ENCODE measurements at places on chromosomes 4 and X.
A peak's percentile ranks its signal among the peaks of the same experiment; 100 is the strongest.

DNA sequence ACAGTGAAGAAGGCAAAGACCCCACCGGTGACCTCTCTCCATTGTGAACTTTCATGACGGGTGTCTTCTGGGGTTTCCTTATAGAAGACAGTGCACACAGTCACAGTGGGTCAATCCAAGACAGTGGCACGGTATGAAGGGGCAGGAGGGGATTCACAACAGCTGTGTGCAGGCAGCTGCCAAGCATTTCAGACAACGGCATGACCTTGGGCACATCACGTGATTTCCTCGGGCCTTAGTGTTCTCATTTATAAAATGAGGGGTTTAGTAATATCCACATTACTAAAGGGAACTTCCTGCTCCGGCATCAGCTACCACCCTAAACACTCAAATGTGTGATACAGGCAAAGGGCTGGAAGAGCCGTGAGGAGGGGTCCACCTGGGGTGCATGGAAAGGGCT, 42.9 kb downstream of the RBM47 start:
- no peak for DNase-seq

GRCh38 chr4:42642845-42643615, 13.9 kb downstream of the ATP8A1 start:
- no peak for DNase-seq

DNA sequence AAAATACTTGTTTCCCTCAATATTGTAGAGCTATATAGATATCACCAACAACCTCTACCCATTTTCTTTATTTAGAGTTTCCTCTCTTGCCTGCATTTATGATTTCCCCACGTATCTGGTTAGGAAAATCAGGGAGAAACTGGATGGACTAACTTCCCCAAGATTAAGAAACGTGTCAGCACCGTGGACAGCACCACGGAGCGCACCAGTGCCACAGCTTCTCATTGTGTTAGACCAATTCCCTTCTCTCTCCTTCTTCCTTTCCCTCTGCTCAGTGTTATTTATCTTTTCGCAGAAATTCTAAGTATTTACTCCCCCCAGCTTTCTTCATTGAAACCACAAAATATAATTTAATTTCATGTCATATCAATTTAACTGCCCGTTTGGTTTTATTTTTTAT, 568.6 kb upstream of the BOD1L1 start:
- DNase-seq: no peak

DNA sequence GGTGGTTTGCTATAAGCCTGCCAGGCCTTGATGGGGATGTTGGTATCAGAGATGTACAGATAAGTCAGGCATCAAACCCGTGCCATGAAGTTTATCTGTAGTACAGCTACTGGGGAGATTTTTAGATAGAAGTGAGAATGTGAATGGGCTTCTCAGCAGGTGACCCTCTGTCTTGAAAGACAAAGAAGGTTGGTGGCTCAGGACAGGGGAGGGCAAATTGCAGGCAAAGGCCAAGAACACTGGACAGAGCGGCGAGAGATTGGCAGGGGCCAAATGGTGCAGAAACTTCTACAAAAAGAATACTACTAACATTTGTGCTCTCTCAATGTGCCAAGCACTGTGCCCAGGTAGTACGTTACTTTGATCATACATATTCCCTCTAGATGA, 1.9 kb upstream of the PIM2 start:
- DNase-seq: no peak

DNA sequence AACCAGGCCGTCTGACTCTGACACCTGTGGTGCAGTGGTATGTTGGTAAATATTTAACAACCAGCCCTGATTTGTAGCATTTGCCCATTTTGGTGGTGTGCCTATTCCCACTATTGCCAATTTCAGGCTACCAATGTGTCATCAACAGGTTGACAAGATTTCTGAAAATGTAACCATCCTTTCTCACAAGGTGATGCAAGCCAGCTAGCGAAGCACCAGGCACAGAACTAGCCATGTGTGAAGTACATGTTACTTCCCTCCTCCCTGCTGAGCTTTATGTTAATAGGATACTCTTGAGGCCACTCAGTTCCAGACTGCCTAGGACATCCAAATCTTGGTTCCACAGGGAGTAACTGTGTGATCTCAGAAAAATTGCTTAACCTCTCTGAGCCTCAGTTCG, 7.2 kb upstream of the MAMLD1 start:
- DNase-seq: no peak

DNA sequence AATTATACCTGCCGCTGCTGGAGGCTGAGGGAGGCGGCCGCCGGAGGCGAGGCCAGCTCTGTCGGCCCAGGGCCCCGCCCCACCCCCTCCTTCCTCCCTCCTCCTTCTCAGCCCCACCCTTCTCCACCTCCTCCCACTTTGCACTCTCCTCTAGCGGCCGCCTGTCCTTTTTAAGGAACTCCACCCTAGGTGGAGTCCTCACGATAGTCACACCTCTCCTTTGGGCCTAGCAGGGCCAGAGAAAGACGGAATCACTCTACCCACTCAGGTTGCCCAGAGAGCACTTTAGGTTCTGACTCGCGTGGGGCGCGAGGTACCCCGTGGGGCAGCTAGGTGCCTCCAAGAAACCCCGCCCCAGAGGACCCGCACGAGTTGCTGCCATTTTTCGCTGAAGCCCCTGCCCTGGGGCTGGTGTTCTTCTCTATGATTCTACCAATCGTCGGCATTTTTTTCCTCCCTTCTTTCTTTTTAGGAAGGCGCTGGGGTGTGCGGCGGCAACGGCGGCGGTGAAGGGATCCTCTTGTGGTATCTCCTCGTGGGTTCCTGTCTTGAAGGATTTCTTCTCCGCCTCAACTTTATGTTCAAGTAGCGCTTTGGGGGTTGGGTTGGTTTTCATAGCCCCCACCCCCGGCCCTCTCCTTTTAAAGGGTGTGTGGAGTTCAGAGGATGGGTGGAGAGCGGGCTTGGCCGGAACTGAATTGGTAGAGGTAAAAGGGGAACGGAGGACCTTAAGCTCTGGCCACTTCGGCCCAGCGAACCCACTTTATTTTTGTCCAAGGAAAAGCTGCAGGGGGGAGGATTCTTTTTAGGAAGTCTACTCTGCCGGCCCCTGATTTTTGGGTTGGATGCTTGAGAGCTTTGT, at the start of gene KLF8:
Gene KLF8 (plus strand): TSS at position 136 of the 862 bp plus-strand sequence. CDS start 979 bp downstream, outside the sequence.
- DNase-seq: peak; percentile 22

DNA sequence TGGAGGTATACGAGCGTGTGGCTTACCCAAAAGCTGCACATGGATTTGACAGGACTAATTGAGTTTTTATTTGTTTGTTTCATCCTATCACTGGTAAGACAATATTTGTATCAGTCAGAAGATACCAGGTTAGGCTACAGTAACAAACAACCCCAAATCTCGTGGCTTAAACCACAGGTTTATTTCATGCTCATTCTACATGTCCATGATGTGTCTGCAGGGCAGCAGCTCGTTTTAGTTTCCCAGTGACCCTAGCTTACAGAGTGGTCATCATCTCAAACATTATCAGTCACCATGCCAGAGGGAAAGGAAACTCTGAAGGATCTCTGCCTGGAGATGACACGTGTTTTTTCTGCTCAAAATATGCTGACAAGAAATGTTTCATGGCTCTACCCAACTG, 108.3 kb downstream of the SHROOM3 start:
- DNase-seq: no peak

DNA sequence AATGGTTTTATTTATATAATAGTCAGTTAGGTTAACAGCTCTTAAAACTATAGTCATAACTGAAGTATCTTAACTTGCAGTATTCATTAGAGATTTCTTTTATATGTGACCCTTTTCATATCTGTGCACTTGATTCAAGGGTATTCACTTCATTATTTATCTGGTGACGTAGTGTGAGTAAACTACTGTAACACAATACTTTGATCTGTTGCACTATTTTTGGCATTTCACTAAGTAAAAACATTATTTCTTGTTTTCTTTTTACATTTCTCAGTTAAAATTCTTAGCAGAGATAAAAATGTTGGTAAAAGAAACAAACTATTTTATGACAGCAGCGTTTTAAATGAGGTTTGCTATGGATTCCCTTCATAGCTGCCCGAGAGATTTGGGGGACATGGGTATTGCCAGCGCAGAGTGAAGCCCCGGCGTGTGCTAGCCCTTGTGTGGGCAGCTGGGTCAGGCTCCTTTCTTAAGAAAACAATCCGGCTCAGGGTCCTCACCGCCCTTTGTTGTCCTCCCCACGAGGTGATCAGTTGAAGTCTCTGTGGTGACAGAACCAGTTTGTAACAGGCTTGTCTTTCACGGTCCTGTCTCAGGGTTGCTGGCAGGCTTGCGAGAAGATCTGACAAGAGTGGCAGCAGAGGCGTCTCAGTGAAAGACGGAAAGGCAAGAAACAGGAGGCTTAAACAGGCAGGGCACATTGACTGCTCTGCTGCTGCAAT, 293.4 kb downstream of the BMPR1B start:
- DNase-seq: no peak

GRCh38 chr4:4689694-4690440, 148.0 kb upstream of the STX18 start:
- DNase-seq: no peak

DNA sequence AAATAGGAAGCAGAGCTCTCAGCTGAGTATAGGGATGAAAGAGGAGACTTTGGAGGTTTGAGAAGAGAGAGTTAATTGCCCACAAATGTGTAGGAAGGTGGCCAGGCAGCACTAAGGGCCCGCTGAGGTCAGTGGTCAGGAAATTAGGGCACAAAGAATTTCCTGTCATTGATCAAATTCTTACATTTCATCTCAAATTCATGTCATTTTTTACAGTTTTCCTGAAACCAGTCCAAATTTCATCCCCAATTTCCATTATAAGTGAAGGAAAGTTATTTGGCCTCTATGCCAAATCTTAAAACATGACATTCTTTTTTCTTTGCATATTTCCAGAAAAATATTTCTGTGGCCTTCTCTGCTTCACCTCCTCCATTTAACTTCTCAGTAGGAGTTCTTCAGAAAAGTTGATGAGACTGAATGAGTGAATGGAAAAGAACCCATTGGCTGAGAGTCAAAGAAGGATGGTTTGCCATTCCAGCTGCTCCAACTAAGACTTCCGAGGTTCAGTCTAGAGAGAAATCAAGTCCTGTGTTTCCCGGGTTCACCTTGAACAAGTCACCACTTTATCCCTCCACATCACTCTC, 68.7 kb upstream of the SPRY1 start:
- no peak for DNase-seq

- no peak for DNase-seq
These were observed 114.7 kb downstream of the ENPP6 start for GRCh38 chr4:184102927-184103326.

DNA sequence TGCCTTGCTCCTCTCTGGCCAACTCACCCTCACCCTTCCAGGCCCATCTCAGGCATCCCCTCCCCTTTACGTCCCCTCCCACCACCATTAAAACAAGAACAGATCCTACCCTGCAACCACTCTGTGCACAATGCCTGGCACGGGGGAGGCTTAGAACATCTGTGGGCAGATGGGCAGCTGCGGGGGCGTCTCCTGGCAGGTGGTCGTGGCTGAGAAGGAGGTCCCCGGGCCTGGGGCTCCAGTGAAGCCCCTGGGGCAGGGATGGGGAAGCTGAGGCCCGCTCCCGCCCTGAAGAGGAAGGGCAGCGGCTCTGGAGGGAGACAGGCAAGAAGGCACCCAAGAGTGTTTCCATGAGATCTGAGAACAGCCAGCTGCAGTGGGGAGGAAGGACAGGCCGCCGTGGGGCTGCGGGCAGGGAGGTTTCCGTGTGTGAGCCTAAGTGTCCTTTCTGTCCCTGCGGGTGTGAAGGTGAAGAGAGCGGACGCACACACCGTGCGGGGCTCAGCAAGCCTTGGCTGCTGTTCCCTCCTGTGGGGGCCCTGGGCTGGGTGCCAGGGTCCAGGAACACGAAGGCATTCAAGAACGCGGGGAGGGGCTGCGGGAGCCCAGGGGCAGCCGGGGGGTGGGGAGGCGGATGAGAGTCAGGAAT, 7.8 kb upstream of the TBC1D14 start:
- DNase-seq: no peak

DNA sequence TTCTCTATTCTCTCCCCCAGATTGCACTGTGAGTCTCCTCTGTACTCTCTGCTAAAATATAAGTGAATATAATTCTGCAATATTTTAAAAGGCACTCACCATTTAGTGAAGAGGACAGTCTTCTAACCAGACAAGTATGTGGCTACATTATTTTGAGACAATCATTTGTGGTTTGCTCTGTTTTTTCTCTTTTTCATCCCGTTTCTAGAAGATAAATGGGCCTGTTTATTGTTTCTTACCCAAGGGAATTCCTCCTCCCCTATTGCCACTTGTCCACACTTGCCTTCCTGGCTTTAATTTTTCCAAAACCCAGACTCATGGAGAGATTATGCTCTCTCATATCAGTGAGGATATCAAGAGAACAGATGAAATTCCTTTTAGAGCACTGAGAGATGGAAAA, 18.6 kb upstream of the IL13RA2 start:
- no peak for DNase-seq

GRCh38 chr4:60485276-60485675, 714.9 kb upstream of the ADGRL3 start:
- DNase-seq: no peak

DNA sequence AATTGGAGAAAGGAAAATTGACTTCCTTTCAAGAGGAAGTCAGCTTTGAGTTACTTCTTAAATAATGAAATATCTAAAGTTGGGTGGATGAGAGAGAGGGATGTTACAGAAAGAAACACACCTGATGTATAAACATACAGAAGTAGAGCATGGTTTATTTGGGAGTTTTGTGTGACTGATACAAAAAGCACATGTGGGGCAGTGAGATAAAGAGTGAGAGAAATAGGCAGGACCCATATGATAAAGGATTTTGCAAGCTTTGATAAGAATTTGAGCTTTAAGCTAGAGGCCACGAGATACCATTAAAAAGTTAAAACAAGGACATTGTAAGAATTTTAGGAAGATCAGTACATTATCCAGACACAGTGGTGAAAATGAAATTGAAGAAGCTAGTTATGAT, 263.3 kb upstream of the GPRIN3 start:
- no peak for DNase-seq

- peak; percentile 23 for DNase-seq
These were observed at the start of gene PRDM8 for GRCh38 chr4:80196922-80197573. Gene PRDM8 (plus strand): TSS chr4:80197503. CDS start chr4:80200081, 2,578 bp downstream.

GRCh38 chr4:39697740-39698423, at the start of gene UBE2K:
Gene UBE2K (plus strand): TSS chr4:39698136. CDS start chr4:39698328, 192 bp downstream.
- DNase-seq: peak; percentile 89

GRCh38 chrX:71996826-71997225, 86.2 kb downstream of the NHSL2 start:
- DNase-seq: no peak

DNA sequence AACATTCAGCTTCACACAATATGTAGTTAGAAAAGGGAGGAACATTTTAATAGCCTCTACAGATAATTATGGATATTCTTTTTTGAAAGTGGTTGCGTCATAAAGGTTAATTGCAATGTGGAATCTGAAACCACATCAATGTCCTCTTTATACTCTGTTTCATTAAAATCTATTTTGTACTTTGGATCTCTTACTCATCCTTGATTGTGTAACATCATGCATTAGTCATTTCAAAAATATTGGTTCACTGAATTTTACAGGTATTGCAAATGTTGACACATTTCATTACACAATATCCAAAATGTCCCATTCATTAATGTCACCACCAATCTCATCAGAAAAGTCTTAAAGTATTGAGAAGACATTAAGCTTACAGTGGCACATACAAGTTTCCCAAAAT, 62.7 kb upstream of the USP9X start:
- DNase-seq: no peak
